ENCODE measurements at places on chromosomes 2 and 18. TPM values are rescaled to one million over a fixed set of nuclear protein-coding genes. Genes with fewer than 3 reads are reported as not detected.
A peak's percentile ranks its signal among the peaks of the same experiment; 100 is the strongest.

UGT1A4 gene
- not detected for total RNA-seq

IL36A gene
- total RNA-seq, result not detected

GRCh38 chr2:54644236-54644635 is 79.2 kb upstream of the EML6 start:
- H3K4me3 ChIP-seq, result no peak overlapping the region
- no peaks in the 10 kb centered on the region for H3K27me3 ChIP-seq
- H3K36me3 ChIP-seq, result peaks cover 87% of the 10 kb centered on the region
- H3K4me1 ChIP-seq, result peaks cover 17% of the 10 kb centered on the region
- H3K27ac ChIP-seq, result no peak overlapping the region

GRCh38 chr18:79200546-79201268 is 131.5 kb downstream of the ATP9B start:
- H3K36me3 ChIP-seq, result no peaks in the 10 kb centered on the region
- no peaks in the 10 kb centered on the region for H3K27me3 ChIP-seq
- H3K4me1 ChIP-seq, result no peaks in the 10 kb centered on the region
- DNase-seq, result peak; percentile 81

DNA sequence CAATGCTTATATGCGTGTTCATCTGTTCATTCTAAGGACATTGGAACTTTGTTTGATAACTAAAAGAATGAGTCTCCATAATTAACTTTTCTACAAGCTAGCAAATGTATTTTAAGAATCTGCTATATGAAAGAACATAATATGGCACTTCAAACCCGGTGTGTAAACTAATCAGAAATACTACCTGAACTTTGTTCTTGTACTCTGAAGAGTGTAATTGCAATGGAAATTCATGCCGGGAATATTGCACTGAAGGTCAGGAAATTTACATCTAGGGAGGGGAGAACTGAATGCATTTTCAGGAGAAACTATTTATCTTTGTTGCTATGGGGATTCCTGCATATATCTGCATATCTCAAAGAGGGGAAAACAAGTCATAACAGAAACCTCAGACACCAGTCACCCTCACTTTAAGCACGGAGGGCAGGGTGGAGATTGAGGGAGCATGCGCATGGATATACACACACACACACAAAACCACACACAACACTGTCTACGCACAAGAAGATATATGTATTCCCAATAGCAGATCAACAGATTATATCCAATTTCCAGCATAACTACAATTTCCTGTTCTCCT is 76.2 kb downstream of the DTNA start:
- no peak overlapping the region for H3K4me3 ChIP-seq
- H3K4me1 ChIP-seq, result no peaks in the 10 kb centered on the region
- no peak overlapping the region for H3K27ac ChIP-seq
- no peaks in the 10 kb centered on the region for H3K36me3 ChIP-seq
- no peak for DNase-seq
- H3K27me3 ChIP-seq, result no peaks in the 10 kb centered on the region

DNA sequence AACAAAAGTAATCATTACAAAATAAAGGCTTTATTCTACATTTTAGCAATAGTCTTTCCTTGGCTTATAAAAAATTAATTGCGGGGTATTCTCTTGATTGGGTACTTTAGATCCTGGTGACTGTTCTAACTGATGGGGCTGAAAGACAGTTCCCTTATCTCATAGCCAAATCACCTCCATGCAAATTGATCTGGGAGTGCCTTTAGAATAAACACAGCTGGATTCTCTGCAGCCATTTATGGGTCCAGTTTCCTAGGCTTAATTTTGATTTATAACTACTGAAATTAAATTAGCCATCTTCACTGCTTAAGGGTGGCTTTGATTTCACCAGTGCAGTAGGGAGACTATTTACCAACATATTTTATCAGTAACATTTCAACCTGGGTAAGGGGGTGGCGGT is 337.1 kb downstream of the NRXN1 start:
- no peak for DNase-seq
- H3K36me3 ChIP-seq, result no peaks in the 10 kb centered on the region
- H3K27ac ChIP-seq, result no peak overlapping the region
- no peaks in the 10 kb centered on the region for H3K4me1 ChIP-seq
- H3K4me3 ChIP-seq, result no peak overlapping the region

Measured in upper lobe of right lung (tissue), 1 donor.